ENCODE measurements at places on chromosomes 4 and X. TPM values are rescaled to one million over a fixed set of nuclear protein-coding genes. Genes with fewer than 3 reads are reported as not detected.

- DNase-seq: no peak
Measured at GRCh38 chr4:109027016-109027500, 264.2 kb upstream of the ETNPPL start.

- peak; percentile 75 for DNase-seq
Measured at GRCh38 chr4:122827879-122828601, 1.4 kb downstream of the FGF2 start.

GRCh38 chr4:123350191-123350544 is 46.4 kb upstream of the SPRY1 start:
- peak; percentile 47 for DNase-seq

DNA sequence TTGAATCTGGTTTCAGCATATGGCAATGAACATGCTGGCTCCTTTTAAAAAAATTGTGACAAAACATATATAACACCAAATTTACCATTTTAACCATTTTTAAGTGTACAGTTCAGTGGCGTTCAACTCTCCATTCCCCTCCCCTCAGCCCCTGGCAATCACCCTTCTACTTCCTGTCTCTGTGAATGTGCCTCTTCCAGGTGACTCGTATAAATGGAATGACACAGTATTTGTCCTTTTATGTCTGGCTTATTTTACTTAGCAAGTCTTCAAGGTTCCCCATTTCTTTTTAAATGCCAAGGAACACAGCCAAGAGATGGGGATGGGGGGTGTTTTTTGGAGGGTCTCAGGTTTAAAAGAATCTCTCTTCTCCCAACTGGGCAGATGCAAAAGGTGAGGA is 35.4 kb upstream of the BCLAF3 start:
- no peak for DNase-seq

- no peak for DNase-seq
Measured at GRCh38 chr4:80393246-80393969, 57.9 kb downstream of the CFAP299 start.

GRCh38 chr4:97239667-97239997 is 903.6 kb downstream of the STPG2 start:
- DNase-seq: no peak

GRCh38 chr4:123236606-123237005 is 160.0 kb upstream of the SPRY1 start:
- no peak for DNase-seq

GRCh38 chr4:81470456-81471297 is 1.0 kb downstream of the RASGEF1B start:
- no peak for DNase-seq

GRCh38 chrX:53813670-53814440 is 127.3 kb upstream of the HUWE1 start:
- no peak for DNase-seq

DNA sequence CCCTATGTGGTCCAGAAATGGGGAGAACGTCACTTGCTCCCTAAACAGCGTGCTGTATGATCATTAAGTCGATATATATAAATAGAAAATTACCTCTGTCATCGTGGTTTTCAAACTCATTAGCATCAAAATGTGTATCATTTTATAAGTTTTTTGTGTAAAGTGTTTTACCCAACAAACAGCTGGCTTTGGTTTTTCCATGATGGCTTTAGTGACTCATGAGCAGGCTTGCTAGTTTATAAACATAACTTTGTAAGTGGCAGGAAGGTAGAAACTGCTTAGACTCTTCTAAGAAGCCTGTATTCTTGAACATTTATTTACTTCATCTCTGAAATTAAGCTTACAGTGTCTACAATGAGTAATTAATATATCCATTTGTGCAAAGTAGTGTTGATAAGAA is 108.4 kb upstream of the DIPK2B start:
- DNase-seq: peak; percentile 7

- DNase-seq: no peak
Measured at GRCh38 chrX:117860517-117860916, 256.1 kb downstream of the KLHL13 start.

DNA sequence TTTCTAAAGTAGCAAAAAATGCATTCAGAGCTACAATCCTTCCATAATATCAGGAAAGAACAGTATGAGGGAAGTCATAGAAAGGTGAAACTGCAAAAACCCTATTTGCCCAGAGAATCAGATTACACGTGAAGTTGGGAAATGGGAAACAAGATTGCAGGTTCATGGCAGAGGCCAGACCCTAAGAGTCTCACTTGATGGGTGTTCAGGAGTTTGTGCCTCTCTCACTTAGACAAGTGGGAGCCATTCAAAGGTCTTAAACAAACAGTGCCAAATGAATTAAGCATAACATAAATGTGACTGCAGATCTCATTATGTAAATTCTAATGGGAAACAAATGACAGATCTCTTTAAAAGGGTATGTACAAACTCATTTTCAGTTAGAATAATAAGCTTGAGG is 91.6 kb downstream of the ARAP2 start:
- DNase-seq: no peak

- DNase-seq: peak; percentile 34
Measured at GRCh38 chr4:185127021-185127925, 15.8 kb upstream of the SLC25A4 start.

GRCh38 chr4:39285111-39285795 is 80.9 kb downstream of the RFC1 start:
- DNase-seq: peak; percentile 89

GRCh38 chrX:137896123-137896522 is 330.2 kb downstream of the ZIC3 start:
- no peak for DNase-seq

GRCh38 chrX:24870143-24870542 is 145.6 kb downstream of the ARX start:
- DNase-seq: no peak

DNA sequence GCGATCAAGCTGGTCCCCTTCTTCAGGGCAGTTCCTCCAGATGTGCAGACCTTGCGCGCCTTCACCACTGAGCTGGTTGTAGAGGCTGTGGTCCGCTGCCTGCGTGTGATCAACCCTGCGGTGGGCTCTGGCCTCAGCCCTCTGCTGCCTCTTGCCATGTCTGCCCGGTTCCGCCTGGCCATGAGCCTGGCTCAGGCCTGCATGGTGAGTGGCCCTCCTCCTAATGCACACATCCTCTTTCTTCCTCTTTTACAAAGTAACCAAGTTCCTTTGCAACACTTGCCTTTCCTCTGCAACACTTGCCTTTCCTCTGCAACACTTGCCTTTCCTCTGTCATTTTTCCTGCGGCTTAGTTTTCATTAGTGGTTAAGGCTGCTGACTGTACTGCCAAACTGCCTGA is 1.8 kb downstream of the CCDC22 start:
- no peak for DNase-seq

DNA sequence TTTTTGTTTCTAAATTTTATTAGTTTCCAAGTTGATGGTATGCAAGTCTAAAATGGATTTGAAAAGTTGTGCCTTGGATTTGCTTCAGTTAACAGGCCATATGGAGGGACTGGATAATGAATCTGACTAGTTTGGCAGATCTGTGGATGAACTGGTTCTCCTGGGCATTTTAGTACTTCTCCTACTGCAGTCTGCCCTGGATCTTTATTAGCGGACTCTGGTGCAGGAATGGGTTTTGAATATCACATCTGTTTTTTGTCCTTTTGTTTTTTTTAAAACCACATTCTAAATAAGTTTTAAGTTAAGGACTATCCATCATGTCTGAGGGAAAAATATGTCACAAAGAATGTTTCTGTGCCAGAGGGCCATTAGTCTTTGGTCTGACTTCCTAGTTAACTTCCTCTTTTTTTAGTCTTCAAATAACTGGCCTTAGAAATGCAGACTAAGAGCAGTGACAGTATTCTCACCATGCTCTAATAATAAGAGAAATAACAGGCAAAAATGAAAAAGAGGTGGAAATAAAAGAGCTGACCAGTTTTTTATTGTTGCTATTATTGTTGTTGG is 13.9 kb upstream of the DCK start:
- DNase-seq: peak; percentile 58

DNA sequence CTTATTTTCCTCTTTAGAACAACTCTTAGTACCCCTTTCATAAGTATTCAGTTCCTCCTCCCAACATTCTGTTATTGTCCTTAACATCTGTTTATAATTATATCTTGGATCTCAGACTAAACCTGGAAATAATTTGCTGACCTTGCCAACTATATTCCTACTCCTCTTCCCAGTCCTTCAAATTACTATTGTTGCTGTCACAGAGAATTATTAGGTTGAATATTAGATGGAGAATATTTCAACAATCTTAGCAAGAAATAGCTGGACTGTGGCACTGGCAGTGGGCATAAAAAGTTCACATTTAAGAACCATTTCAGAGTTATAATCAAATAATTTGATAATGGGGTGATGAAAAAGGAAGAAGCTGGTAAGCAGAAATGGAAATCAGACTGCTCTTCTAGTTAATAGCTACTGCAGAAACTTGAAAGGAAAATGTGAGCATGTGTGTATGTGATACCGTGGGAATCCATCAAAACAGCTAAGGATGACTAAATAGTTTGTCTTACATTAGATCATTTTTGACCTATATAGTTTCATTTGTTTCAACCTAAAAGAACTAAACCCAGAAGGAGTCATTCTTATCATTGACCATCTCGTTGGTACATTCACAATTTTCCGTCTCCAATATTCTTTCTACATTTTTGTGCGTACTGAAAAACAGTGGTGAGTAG is 43.3 kb upstream of the PRDM8 start:
- peak; percentile 6 for DNase-seq

DNA sequence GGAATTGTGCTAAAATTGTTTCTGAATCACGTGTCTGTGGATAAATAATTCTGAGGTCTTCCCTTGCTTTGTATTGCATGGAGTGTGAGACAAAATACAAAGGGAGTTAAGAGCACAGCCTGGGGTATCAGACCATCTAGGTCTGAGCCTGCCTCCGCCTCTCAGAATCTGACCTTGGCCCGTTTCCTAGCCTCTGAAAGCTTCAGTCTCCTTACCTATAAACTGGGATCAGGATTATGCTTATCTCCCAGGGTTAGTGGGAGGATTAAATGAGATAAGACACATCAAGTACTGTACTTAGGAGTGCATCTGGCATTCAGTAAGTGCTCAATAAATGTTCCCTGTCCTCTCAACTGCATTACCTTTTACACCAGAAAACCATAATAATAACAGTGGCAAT is 140.6 kb upstream of the TENM3 start:
- DNase-seq: no peak

GRCh38 chr4:10458177-10458576 is 951 bp upstream of the ZNF518B start:
- DNase-seq: peak; percentile 6

GRCh38 chr4:8547108-8547911 is 32.9 kb upstream of the GPR78 start:
- peak; percentile 72 for DNase-seq

DNA sequence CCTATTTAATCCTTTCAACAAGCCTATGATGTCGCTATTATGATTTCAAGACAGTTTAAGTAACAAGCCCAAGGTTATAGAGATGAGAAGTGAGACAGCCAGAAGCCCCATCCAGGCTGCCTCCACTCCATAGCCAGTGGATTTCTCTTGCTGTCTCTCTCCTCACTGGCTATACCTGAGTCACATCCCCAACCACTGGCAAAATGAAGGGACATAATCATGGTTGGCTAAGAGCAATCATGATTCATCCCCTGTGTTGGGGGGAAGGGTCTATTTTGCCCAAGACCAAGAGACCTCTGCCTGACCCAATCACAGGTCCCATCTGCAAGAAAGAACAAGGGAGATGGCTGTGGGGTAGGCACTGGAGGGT is 334.9 kb upstream of the GATB start:
- no peak for DNase-seq

DNA sequence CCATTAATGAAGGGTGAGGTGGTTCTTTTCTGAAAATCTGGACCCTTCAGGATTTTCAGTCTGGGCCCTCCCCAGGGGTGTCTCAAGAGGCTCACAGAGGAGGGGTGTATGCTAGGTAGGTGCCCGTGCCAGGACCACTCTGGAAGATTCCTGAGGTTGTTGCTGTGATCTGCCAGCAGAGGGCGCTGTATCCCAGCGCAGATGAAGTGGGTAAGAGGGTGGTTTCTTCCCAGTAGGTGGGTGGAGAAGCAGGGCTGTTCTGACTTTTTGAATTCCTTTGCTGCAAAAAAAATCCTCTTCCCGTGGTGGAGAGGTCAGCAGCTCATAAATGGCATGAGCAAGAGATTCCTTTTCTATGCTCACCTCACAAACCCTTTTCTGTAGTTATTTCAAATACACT is 51.1 kb downstream of the SCML1 start:
- DNase-seq: peak; percentile 24

The ZDHHC15 gene
- not detected for total RNA-seq

The CPE gene
- total RNA-seq: 1.4 TPM

The RRAGB gene
- 25.2 TPM for total RNA-seq

The TLR10 gene
- not detected for total RNA-seq

The GAB1 gene
- total RNA-seq: 10.2 TPM

The CPZ gene
- total RNA-seq: not detected

The NR3C2 gene
- 4.6 TPM for total RNA-seq
